ENCODE measurements at places on chromosomes 7 and 10. TPM values are rescaled to one million over a fixed set of nuclear protein-coding genes. Genes with fewer than 3 reads are reported as not detected.

The OGDHL gene
- not detected for total RNA-seq

- no peaks in the 10 kb centered on the region for H3K4me1 ChIP-seq
- DNase-seq, result no peak
- H3K4me3 ChIP-seq, result no peak overlapping the region
- no peaks in the 10 kb centered on the region for H3K27me3 ChIP-seq
These were observed 16.0 kb upstream of the PRSS1 start for GRCh38 chr7:142733271-142733670.

GRCh38 chr10:17407047-17407446 lies 47.3 kb downstream of the ST8SIA6 start:
- H3K27ac ChIP-seq, result no peak overlapping the region
- no peaks in the 10 kb centered on the region for H3K36me3 ChIP-seq
- H3K4me3 ChIP-seq, result no peak overlapping the region
- no peaks in the 10 kb centered on the region for H3K27me3 ChIP-seq

The MMP21 gene
- 0.84 TPM for total RNA-seq

DNA sequence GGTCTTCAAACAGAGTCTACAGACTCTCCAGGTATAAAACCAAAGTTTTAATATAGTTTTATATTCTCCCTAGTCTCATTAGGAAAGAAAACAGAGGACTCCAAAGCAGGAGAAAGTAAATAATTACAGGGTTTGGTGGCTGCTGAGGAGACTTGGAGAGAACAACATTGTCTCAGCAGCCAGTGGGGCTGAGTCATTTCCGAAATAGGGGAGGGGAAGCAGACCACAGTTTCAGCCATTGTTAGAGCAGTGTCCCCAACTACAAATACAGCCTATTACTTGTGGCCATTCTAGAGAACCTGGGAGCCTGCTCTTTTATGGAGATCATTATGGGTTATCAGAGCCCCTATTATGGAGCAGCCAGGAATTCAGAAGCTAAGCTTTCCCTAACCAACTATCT lies 44.2 kb upstream of the A1CF start:
- H3K4me3 ChIP-seq, result no peak overlapping the region
- DNase-seq, result no peak
- H3K36me3 ChIP-seq, result no peaks in the 10 kb centered on the region
- no peaks in the 10 kb centered on the region for H3K27me3 ChIP-seq
- no peak overlapping the region for H3K27ac ChIP-seq

DNA sequence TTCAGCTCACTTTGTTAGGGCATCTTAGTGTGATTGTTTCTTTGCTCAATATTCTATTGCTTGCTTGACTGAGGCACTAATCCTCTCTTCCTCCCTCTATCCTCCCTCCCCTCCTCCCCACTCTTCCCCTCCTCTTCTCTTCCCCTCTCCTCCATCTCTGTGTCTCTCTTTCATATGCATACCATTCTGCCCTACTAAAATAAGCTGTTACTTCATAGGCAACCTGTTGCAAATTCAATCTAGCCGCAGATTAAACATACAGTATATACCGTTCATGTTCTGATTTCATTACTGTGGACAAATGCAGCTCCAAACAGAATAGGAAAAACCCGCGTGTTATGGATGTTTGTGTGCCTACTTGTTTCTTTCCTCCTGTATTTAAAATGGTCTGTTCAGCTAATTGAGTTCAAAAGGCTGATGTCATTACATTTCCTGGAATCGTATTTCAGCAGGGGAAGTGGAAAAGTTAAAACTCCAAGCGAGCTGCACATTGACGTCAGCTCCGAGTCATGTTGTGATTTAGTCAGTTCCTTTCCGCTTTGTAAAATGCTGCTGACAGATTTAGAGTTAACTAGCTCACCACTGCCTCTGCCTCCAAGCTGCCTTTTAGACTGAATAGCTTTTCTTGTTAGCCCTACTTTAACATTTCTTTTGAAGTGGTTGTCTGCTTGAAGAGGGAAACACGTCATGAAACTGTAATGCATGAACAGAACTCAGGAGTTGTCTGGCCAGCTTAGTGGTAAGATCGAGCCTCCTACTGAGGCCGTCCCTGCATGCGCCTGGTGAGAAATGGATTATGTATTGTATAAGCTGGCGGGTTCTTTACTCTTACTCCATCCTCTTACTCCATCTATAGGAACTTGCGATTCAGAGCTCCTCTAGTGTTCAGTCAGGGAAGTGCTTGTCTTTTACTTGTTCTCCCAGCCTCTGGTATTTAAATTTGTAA lies 69.0 kb downstream of the CREM start:
- peak overlapping the region; percentile 65 for H3K4me3 ChIP-seq
- peak overlapping the region; percentile 98 for H3K27ac ChIP-seq
- H3K36me3 ChIP-seq, result no peaks in the 10 kb centered on the region
- H3K4me1 ChIP-seq, result peaks cover 5% of the 10 kb centered on the region

- no peak for DNase-seq
- no peak overlapping the region for H3K27ac ChIP-seq
- no peaks in the 10 kb centered on the region for H3K36me3 ChIP-seq
- no peaks in the 10 kb centered on the region for H3K27me3 ChIP-seq
- H3K4me1 ChIP-seq, result no peaks in the 10 kb centered on the region
- H3K4me3 ChIP-seq, result no peak overlapping the region
These were observed 270.4 kb downstream of the RELN start for GRCh38 chr7:103719070-103719469.

- H3K36me3 ChIP-seq, result no peaks in the 10 kb centered on the region
- H3K27me3 ChIP-seq, result no peaks in the 10 kb centered on the region
- peaks cover 12% of the 10 kb centered on the region for H3K4me1 ChIP-seq
- no peak overlapping the region for H3K4me3 ChIP-seq
- H3K27ac ChIP-seq, result no peak overlapping the region
These were observed 133.8 kb downstream of the WDR37 start for GRCh38 chr10:1190052-1190395.

GRCh38 chr10:101032637-101033224 lies 1.7 kb downstream of the SFXN3 start:
- peaks cover 14% of the 10 kb centered on the region for H3K4me1 ChIP-seq
- H3K27ac ChIP-seq, result peak overlapping the region; percentile 98
- peaks cover 37% of the 10 kb centered on the region for H3K36me3 ChIP-seq

Data from naive thymus-derived CD4-positive, alpha-beta T cell (primary cell).